ENCODE measurements at places on chromosomes 7 and 10. TPM values are rescaled to one million over a fixed set of nuclear protein-coding genes. Genes with fewer than 3 reads are reported as not detected.

UNC5B gene
- 26.6 TPM for total RNA-seq

APBB1IP gene
- total RNA-seq = 6.7 TPM

PON1 gene
- 0.47 TPM for total RNA-seq

KDM7A gene
- 12.0 TPM for total RNA-seq

C7orf33 gene
- total RNA-seq = not detected

RSPH10B2 gene
- 0.25 TPM for total RNA-seq

CUZD1 gene
- 0.17 TPM for total RNA-seq

ZNF467 gene
- 12.4 TPM for total RNA-seq

CALML5 gene
- not detected for total RNA-seq

FAM25C gene
- total RNA-seq = not detected

PNLIPRP3 gene
- total RNA-seq = not detected

EBF3 gene
- total RNA-seq = 9.0 TPM

SEMA3A gene
- 13.1 TPM for total RNA-seq

HMX3 gene
- not detected for total RNA-seq

CAMK2B gene
- total RNA-seq = 134 TPM

SMURF1 gene
- total RNA-seq = 9.9 TPM

ZNF425 gene
- 0.72 TPM for total RNA-seq

SNCG gene
- 10.8 TPM for total RNA-seq

PRF1 gene
- total RNA-seq = 2.9 TPM

MRC1 gene
- total RNA-seq = 51.8 TPM

AKR1D1 gene
- total RNA-seq = not detected

HOXA9 gene
- total RNA-seq = not detected

NKX1-2 gene
- not detected for total RNA-seq

CPN1 gene
- total RNA-seq = not detected

CHST15 gene
- 8.2 TPM for total RNA-seq

LRMDA gene
- total RNA-seq = 42.7 TPM

EGR2 gene
- total RNA-seq = 4.7 TPM

CTBP2 gene
- total RNA-seq = 37.6 TPM

ENO4 gene
- total RNA-seq = 0.24 TPM

PLCE1 gene
- total RNA-seq = 20.9 TPM

TMEM248 gene
- 61.0 TPM for total RNA-seq

TLX1 gene
- 1.2 TPM for total RNA-seq

HECW1 gene
- total RNA-seq = not detected

PRXL2A gene
- total RNA-seq = 93.2 TPM

PRR15 gene
- total RNA-seq = 0.68 TPM

SORBS1 gene
- total RNA-seq = 511 TPM

SPDYE5 gene
- 0.17 TPM for total RNA-seq

BLNK gene
- total RNA-seq = 1.7 TPM

TSPAN33 gene
- 17.8 TPM for total RNA-seq

LIPJ gene
- total RNA-seq = 0.14 TPM

SFTPA1 gene
- 0.11 TPM for total RNA-seq

EXOSC1 gene
- 21.2 TPM for total RNA-seq

CYP2C8 gene
- total RNA-seq = not detected

CHST3 gene
- 22.6 TPM for total RNA-seq

Measured in right cardiac atrium (tissue), 5 donors.